ENCODE measurements at places on chromosomes 2 and 18.

DNA sequence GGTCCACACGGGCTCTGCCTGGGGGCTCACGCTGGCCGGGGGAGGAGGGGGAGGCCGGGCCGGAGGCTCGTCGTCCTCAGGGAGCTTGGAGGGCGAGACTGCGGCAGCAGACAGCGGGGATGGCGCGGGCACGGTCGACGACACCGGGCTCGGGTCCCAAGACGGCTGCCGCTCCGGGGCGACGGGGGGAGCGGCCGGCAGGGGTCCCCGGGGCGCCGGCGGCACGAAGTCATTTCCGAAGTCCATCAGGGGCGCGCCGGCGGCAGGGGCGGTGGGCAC lies 491 bp downstream of the RTN4 start:
- DNase-seq = no peak

GRCh38 chr2:108877506-108877905 lies 90.9 kb downstream of the CCDC138 start:
- DNase-seq = no peak

DNA sequence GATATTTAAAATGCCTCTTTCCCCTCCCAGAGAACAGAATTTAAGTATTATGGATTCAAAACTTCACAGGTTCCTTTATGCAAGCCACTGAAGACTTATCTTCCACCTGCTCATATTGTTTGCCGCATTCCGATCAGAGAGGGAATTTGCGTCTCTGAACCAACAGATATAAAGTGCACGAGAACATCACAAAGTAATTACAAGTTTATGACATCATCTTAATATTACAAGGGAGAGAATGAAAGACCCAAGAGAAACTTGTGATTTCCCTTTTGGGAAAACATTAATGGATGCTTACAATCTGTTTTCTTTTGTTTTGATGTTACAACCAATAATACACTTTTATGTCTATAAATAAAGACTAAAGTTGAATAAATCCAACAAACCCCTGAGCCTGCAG lies 631.0 kb downstream of the BCL11A start:
- no peak for DNase-seq

DNA sequence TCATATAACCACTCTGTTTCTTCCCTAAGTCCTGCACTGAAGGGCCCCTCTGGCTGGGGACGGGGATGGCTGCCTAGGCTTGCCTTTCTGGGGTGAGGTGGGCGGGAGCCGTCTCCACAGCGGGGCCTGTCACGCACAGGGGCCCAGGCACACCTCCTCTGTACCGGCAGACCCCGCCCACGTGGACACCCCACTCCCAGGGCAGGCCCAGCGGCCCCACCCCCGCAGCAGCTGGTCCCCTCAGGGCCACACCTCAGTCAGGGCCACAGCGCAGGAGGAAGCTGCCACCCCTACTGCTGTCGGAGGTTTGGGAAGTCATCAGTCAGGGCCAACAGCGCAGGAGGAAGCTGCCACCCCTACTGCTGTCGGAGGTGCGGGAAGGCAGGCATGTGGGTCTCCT lies 257.6 kb upstream of the RAB6C start:
- no peak for DNase-seq
